ENCODE measurements at places on chromosomes 1 and 21.

GRCh38 chr1:239861985-239862384, 229.7 kb upstream of the FMN2 start:
- no peak for DNase-seq

DNA sequence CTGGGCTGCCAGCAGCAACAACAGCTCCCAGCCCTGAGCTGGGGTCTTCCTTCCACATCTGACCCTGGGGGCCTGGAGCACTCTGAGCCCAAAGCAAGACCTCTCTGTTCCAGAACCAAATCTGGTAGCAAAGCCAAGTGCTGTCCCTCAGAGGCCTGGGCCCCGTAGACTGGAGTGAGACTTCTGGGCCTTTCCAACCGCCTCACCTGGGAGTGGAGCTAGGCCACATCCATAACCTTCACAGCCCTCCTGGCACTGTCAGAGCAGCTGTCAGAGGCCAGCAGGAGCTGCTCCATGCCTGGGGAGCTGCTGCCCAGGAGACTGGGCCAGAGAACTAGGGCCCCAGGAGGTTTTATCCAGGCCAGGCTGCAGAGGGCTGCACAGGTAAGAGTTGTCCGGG, 15.4 kb upstream of the SLC5A9 start:
- DNase-seq, result no peak

- DNase-seq, result no peak
These were observed 1240.7 kb downstream of the BRINP3 start for GRCh38 chr1:189237008-189237407.

GRCh38 chr1:160997323-160998038, 23.5 kb downstream of the F11R start:
- peak; percentile 83 for DNase-seq

DNA sequence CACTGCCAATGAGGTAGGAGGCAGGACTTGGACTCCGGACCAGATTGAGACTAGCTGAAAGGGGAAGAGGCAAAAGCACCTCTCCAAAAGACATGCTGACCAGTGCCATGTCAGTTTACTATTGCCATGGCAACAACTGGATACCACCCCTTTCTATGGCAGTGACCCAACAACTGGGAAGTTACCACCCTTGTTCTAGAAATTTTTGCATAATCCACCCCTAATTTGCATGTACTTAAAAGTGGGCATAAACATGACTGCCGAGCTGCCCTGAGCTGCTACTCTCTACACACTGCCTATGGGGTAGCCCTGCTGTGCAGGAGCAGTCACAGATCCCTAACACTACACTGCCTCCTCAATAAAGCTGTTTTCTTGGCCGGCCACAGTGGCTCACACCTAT, 19.0 kb upstream of the SLC6A9 start:
- no peak for DNase-seq

DNA sequence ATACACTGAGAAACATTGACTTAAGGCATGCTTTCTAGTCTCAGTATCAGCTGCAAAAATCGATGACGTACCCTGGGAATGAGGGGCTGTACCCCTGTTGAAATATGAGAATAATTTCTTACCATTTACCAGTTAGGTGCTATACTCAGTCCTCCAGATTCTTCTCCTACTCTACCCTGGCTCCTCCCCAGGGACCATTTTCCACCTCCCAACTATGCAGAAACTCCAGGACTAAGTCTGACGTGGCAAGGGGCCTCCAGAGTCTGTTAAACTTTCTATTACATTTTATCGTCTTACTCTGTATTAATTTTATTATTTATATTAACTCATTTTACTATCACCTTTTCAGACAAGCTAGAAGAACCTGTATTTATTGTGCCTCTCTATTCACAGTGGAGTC, 124.3 kb downstream of the CYYR1 start:
- no peak for DNase-seq

DNA sequence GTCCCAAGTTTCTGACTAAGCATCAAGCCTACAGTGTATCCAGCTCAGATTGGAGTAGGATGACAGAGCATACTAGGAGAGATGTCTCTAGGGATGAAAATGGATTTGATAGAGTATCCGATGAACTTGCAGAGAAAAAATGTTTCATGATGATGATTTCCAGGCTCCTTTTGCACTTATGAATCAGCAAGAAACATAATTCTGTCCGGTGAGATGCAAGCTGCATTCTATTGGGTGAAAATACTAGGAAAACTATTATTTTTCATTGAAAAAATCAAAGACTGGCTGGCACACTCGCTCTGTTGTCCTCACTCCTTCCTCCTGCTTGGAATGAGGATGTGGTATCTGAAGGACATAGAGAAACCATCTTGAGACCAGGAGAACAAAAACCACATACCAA, 35.4 kb upstream of the RAB3GAP2 start:
- DNase-seq, result no peak

GRCh38 chr1:218499011-218499691, 154.0 kb downstream of the TGFB2 start:
- DNase-seq, result no peak

GRCh38 chr1:203189951-203190352, 3.4 kb upstream of the CHI3L1 start:
- DNase-seq, result peak; percentile 28

GRCh38 chr1:205811660-205812059, 1.3 kb downstream of the SLC41A1 start:
- DNase-seq, result no peak

- peak; percentile 57 for DNase-seq
These were observed 109.9 kb downstream of the KIAA0319L start for GRCh38 chr1:35447278-35447677.

DNA sequence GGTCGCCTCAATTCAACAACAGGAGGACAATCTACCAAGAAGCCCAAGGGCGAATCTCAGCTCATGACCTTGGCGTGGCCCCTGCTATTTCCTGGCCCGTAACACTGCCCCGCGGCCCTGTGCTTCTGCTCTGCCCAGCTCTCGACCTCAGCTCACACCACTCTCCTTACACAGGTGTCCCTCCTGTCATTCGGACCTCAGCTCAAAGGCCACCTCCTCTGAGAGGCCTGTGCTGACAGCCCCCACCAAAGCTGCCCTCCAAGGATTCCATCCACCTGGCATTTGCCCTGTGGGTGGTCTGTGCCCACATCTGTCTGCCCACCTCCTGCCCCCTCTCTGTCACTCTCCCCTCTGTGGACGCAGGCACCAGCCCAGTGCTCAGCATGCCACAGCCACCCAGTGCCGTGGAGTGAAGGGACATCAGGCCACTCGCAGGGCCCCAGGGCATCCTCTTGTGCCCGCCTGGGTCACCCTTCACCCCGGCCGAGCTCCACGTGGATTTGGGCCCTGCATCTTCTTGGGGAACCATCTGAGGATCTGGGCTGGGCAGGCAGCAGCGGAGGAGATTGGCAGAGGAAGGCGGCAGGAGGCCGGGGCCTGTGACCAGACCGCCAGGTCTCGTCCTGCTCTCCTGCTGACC, 70.3 kb downstream of the DHRS3 start:
- DNase-seq, result no peak

DNA sequence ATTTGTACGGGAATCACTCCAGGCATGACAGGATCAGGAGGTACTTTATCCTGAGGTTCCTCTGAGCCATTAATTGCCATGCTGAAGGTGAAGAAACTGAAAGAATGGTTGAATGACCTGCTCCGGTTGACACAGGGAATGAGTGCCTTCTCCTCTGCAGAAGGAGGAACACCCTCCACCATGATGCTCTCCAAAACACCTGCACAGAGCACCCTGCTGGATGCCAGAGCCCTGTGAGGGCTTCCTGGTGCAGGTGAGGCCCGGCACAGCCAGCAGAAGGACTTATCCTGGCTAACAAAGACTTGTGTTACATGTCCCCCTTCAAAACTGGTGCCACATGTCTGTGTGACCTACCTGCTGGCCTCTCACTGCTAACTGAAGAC, 14.3 kb upstream of the LBR start:
- no peak for DNase-seq

DNA sequence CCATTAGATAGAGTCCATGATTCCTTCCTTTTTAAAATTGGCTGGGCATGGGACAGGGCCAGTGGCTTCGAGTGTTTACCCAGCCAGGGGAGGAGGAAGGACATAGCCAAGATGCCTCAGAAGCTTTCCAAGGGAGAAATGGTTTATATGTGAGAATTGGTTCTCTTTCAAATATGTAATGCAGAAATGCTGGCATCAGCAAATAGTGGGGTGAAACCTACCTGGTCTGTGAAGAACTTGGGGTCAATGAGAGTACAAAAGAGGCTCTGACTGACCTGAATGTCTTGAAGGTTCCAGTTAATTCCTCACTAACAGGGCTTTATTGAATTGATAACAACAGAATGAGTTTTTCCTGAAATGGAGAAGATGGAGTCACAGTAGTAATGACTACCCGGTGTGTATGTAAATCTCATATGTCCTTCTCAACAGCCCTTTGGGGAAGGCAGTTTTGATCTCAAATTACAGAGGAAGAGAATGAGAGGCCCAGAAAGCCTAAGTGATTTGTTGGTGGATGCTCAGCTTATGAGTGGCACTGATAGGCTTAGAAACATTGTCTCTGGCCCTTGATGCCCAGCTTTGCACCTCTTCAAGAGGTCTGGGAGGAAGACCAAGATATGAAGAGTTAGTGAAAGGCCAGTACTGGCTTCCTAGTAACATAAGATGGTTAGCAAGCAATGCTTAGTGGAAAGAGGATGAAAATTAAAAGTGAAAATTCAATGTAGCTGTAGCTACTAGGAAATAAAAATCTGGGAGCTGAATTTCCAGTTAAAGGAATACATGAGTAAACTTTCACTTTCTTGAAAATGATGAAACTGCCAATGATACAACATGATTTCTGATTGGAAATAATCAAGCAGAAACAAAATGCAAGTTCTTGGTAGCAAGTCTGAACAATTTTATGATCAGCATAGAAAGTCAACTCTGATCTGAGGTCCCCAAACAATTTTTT, 2.7 kb downstream of the ATF3 start:
- DNase-seq, result no peak

GRCh38 chr1:7954683-7955082, 6.8 kb upstream of the PARK7 start:
- DNase-seq, result peak; percentile 40

DNA sequence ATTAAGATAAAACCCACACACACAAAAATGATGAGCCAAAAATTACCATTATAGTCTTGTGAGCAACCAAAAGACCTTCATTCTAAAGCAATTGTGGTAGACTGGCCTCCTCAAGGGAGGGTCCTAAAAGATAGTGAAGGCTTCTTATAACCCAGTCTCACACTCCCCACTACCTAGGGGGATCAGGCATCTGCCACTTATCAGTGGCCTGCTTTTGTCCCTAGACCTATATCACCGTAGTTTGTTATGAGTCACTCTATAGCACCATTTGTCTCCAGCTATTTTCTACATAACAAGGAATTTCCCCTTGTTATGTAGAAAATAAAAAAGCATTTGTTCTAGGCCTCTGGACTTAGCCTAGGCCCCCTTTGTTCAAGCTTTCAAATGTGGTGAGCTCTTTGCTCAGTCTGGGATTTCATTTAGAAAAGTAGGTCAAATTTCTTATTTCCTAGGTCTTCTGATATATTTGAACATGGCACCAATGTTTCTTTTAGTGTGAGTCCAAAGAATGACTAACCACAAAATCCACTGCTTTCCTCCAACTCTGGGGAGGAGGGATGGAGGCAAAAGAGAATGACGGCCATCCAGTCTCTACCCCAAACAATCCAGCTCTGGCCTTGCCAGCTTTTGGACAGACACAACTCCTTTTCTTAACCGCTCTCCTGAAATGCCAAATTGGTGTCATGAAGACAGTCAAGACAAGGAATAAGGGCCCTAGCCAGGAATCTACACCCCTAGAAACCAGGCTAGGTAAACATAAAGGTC, 8.9 kb downstream of the ADAR start:
- no peak for DNase-seq

DNA sequence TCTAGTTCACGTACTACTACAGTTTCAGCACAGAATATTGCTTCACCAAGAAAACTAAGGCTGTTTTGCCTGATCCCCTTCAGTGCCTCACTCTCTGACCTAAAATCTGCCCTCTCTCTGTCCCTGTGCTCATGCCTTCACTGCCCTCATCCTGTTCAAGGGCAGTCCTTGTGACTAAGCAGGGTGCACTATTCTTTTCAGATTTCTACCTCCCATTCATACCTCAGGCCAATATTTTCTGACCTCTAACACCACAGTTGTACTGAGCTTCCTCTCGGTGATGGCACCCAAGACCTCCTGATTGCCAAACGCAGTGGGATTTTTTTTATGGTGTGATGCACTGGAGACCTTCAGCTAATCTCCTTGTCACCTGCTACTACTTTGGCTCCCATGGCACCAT, 57.7 kb upstream of the GADD45A start:
- DNase-seq, result no peak

GRCh38 chr1:9838946-9839345, 15.2 kb upstream of the CLSTN1 start:
- DNase-seq, result no peak

DNA sequence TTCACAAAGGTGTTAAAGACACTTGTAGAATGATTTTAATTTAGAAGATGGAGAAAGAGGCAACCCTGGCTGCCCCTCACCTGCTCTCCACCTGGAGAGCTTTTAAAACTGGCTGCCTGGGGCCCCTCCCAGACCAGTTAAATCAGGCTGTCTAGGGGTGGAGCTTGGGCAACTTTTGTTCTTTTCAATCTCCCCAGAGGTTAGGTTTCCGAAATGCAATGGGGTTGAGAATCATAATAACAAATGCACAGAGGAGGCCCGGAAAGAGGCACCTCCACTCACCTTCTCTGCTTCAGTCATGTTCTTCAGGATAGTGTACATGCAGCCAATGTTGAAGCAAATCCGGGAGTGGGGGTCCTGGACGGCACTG, 400 bp downstream of the NCF2 start:
- no peak for DNase-seq

DNA sequence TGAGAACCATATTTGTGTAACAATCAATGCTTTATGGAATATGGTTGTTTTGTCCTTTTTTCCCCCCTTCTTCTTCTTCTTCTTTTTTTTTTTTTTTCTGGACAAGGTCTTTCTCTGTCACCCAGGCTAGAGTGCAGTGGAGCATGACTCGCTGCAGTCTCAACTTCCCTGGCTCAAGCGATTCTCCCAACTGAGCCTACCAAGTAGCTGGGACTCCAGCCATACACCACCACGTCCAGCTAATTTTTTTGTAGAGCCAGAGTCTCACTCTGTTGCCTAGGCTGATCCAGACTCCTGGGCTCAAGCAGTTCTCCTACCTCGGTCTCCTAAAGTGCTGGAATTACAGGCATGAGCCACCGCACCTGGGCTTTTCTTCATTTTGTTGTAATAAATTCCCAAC, 86.7 kb downstream of the FMN2 start:
- no peak for DNase-seq

GRCh38 chr1:167532375-167532774, 14.0 kb upstream of the CD247 start:
- DNase-seq, result no peak

GRCh38 chr1:53288002-53288789, 39.7 kb downstream of the LRP8 start:
- no peak for DNase-seq

- DNase-seq, result no peak
These were observed 218.3 kb upstream of the HOOK1 start for GRCh38 chr1:59596432-59596831.

- DNase-seq, result no peak
These were observed 81.2 kb downstream of the EPHB2 start for GRCh38 chr1:22791831-22792347.

DNA sequence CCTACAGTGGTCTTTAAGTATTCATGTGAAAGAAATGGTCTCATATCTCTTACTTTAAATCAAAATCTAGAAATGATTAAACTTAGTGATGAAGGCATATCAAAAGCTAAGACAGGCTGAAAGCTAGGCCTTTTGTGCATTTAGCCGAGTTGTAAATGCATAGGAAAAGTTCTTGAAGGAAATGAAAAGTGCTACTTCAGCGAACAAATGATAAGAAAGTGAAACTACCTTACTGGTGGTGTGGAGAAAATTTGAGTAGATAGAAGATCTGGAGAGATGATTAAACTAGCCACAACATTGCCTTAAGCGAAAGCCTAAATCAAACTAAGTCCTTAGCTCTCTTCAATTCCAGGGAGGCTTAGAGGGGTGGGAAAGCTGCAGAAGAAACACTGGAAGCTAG, 147.6 kb downstream of the DSCAM start:
- no peak for DNase-seq

Measured in Kasumi-1 (cell line).